ENCODE measurements at places on chromosomes 2 and 18.

DNA sequence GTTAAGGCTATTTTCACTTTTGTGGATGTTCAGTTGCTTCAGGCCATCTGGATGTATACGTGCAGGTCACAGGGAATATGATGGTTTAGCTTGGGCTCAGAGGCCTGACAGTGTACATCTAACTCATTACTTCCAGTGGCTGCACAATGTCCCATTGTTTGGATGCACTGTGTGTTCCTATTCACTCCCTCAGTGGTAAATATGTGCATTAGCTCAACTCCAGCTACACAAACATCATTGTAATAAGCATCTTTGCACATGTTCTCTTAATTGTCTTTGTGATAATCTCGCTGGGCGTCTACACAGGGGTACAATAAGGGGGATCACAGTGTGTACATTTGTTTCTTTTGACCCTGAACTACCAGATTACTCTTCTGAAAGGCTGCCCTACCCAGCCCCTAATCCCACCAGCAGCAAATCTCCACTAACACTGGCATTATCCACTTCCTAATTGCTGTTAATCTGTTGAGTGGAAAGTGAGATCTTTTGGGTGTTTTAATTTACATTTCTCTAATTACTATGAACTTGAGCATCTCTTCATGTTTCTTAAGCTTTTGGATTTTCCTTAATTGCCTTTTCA, 56.1 kb upstream of the POLE4 start:
- no peak for DNase-seq

- no peak for DNase-seq
These were observed 756 bp downstream of the ADCYAP1 start for GRCh38 chr18:905307-905947.

GRCh38 chr2:222733470-222733845, 62.0 kb downstream of the MOGAT1 start:
- DNase-seq: no peak

DNA sequence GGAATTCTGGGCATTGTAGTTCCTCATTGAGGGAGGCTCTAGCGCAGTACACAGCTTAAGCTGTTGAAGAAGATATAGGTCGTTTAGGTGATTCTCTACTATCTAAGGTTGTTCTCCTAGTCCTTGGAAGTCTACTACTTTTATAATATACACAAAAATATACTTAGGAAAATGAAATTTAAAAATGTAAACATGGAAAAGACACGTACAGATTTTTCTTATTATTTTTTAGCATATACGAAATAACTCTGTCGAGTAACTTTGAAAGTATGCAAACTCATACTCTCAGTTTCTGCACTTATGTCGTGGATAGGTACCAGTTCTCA, 272 bp upstream of the FASTKD1 start:
- no peak for DNase-seq
